ENCODE measurements at places on chromosomes 7 and 10.

- DNase-seq: no peak
Measured at GRCh38 chr10:14433147-14433546, 102.4 kb upstream of the FRMD4A start.

GRCh38 chr10:47112612-47113011, 187.4 kb upstream of the GDF10 start:
- no peak for DNase-seq

- no peak for DNase-seq
Measured at GRCh38 chr7:158289761-158290523, 297.7 kb downstream of the PTPRN2 start.

- no peak for DNase-seq
Measured at GRCh38 chr10:23081221-23081750, 14.1 kb upstream of the MSRB2 start.

GRCh38 chr10:110169586-110169985, 37.8 kb upstream of the MXI1 start:
- DNase-seq: no peak

- DNase-seq: no peak
Measured at GRCh38 chr10:75726522-75727483, 295.4 kb downstream of the LRMDA start.

DNA sequence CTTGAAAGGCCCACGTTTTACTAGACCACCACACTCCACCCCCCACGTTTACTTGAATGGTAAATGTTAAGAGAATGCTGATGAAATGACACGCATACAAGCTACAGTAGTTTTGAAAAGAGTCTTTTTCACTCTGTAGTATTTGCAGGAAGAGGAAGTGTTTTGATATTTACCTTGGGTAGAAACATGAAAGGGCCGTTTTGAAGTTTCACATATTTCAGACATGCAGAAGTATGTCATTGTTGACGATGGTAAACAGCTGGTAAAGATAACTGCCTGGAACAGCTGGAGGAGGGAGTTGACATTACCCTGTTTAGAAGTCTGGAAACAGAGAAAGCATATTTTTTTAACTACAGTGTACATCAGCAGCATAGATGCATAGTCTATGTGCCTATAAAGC, 160.7 kb downstream of the NXPH1 start:
- DNase-seq: no peak
